ENCODE measurements at places on chromosomes 16 and 17.

- no peak for DNase-seq
Measured at GRCh38 chr16:11651796-11652195, 16.5 kb upstream of the SNN start.

DNA sequence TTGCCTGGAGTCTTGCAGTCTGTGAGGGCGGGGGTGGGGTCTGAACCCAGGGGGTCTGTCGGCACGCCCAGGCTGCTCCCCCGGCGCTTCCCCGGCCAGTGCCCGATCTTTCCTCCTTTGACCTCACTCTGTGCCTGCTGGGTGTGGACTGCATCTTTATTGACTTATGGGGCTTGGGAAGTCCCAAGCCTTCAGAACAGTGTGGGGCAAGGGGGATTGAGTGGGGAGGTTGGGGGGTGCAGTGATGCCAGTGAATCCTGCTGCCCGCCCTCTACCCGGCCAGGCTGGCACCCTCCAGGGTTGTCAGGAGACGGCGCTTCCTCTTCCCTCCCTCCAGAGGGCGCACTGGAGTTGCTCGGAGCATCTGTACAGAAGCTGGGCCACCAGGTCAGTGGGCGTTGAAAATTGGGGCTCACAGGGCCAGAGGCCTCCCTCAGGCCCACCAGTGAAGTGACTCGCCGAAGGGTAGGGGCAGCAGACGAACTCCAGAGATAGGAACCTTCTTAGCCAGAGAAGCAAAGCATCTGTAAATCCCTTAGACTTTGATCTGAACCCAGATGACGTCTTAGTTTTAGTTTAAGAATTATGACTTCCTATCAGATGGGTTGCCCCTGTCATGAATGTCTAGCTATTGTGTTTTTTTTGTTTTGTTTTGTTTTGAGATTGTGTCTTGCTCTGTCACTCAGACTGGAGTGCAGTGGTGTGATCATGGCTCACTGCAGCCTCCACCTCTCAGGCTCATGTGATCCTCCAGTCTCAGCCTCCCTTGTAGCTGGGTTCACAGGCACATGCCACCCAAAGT lies 184.8 kb upstream of the CIBAR2 start:
- DNase-seq: no peak

DNA sequence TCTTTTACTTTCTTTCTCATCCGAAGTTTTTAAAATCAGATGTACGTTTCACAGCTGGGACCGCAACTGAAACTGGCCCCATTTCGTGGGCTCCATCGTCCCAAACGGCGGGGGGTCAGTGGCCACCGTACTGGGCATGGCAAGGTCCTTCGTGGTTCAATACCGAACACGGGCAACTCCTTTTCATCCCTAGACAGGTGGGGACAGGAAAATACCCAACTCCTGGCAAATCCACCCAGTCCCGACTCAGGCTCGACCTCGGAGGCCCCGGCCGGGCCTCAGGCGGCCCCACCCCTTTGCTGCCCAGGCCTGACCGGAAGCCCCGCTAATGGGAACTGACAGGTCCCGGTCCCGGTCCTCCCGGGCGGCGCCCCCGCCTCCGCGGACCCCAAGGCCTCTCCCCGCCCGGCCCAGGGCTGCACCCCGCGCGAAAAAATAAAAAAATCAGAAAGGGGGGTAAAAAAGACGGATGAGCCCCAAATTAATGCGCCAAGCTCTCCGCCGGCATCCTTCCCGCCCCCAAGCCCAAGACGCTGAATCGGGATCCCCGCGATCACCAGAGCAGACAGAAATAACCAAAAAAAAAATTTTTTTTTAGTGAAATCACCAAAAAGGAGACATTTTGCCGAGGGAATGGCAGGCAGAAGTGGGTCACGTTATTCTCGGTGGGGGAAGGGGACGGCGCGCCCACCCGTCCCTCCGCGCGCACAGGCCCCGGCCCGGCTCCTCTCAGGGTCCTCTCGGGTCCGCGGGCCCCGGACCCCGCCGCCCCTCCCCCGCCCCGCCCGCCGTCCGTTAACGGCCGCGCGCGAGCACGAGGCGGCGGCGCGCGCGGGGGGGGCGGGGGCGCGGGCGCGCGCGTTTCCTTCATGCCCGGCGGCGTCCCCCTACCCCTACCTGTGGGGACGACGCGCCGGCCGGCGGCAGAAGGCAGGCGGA lies 562 bp downstream of the ZC3H7A start:
- DNase-seq: peak; percentile 50

DNA sequence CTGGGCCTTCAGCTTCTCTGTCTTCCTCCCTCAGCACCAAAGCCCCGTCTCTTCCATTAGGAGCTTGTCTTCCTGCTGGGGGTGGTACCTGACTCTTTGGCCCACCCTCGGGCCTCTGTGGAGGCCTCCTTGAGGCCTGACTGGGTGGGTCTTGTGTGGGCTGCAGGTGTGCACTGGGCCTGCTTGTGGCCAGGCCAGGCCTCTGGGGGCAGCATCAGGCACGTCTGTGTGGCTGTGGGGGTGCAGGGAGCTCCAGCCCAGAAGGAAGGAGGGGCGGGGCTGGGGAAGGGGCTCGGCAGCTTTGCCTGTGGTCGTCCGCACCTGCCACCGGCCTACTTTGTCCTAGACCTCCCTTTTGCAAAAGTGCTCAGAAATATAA lies 7.0 kb downstream of the PIGQ start:
- DNase-seq: no peak

DNA sequence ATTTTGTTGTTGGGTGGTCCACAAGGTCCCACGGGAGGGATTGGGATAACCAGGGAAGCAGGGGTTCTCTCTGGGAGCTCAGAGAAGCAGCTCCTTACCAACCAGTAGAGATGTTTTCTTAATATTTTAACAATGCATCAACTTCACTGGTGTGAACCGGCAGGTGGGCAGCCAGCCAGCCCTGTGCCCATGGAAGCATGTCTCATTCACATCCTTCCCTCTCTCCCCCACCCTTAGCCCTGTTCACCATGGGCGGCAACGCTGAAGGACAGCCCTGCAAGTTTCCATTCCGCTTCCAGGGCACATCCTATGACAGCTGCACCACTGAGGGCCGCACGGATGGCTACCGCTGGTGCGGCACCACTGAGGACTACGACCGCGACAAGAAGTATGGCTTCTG lies 9.3 kb downstream of the MMP2 start:
- no peak for DNase-seq

All from GM06990 (cell line).